ENCODE measurements at places on chromosomes 7 and 10. TPM values are rescaled to one million over a fixed set of nuclear protein-coding genes. Genes with fewer than 3 reads are reported as not detected.

The NKX2-3 gene
- total RNA-seq = not detected

The NEBL gene
- total RNA-seq = not detected

The AKR1C4 gene
- not detected for total RNA-seq

The PRR15 gene
- not detected for total RNA-seq

The XPNPEP1 gene
- total RNA-seq = 106 TPM

The ADO gene
- 28.4 TPM for total RNA-seq

The PCDH15 gene
- 0.36 TPM for total RNA-seq

The VAX1 gene
- total RNA-seq = not detected

The SPDYE16 gene
- total RNA-seq = not detected
